ENCODE measurements at places on chromosomes 11 and 22.

GRCh38 chr11:7637447-7638157 is 35.7 kb downstream of the CYB5R2 start:
- no peak for DNase-seq

DNA sequence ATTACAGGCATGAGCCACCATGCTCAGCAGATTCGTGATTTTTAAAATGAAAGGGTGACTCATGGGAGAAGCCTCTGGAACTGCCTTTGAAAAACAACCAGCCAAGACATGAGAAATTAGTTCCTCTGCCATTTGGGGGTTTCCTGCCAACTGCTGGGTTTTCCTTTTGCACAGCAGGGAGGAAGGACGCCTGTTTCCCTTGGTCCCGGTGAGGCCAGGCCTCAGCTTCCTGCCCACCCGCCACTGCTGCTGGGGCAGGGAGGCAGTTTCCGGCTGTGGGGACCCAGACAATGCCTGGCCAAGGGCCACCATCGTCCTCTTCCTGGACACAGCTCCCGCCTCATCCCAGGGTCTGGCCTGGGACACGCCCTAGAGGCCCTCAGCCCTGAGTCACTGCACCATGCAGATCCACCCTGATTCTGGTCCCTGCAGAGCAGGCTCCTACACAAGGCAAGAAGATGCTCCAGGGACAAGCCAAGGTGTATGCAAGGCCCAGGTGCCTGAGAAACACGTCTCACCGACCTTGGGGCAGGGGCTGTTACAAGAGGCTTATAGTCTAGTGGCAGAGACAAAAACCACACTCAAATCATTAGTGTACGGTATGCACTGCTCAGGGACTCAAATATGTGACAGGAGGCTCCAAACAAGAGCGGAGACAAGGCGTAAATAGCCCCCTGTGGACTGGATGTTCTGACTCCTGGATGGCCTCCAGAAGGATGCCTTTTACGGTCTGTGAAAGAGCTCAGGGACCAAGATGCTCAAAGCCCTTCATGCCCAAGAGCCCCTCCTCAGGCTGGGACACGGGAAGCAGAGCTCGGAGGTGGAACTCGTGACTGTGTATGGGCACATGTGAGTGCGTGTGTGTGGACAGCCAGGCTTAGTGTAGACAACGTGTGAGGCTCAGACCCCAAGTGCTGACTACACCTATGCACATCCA is 10.0 kb downstream of the PPM1F start:
- DNase-seq, result peak; percentile 31

GRCh38 chr11:103035216-103035615 is 56.7 kb downstream of the DCUN1D5 start:
- DNase-seq, result no peak

DNA sequence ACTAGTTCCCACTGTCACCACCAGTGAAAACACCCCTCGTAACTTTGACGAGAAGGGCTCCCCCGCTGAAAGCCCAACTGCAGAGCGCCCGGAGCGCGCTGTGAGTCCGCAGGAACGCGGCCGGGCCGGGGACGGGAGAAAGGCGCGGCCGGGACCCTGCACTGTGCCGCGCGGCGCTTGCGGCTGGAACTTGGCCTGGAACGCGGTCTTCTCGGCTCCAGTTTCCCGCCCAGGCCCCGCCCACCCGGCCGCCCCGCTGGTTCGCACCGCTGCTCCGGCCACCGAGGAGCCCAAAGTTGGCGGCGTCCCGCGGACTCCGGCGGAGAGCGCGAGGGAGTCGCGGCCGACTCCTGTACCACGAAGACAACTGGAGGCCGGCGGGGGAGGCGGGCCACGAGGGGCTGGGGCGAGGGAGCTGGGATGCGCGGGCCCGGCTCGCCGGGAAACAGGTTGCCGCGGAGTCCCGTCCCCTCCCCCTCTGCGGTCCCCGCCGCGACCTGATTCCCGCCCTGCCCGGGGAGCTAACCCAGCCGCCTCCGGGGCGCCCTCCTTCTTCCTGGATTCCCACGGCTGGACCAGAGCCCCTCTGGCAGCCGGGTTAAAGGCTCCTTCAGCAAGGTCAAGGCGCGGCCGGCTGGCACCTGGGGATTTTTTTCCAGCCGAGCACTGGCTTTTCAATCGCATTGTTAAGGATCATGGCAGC is 3.4 kb downstream of the TENM4 start:
- DNase-seq, result no peak

GRCh38 chr11:10743354-10744000 is 7.6 kb upstream of the CTR9 start:
- DNase-seq, result peak; percentile 36

GRCh38 chr11:74462009-74462408 is 5.3 kb downstream of the KCNE3 start:
- DNase-seq, result no peak

DNA sequence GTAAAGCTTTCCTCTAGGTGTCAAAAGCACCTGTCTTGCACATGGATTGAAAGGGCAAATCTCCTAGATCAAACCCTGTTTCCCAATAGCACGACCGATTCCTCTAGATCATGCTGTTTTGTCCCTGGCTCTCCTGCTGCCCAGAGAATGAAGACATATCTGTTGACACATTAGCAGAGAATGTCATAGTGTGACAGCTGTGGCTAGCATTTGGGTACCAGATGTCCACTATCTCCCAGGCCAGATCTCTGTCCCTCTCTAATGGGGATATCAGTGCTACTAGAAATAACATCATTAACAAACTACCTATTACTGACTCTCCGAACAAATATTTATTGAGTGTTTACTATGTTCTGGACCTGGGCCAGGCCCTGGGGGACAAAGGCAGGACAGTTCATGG is 72.4 kb upstream of the ISX start:
- no peak for DNase-seq

- no peak for DNase-seq
These were observed 4.9 kb downstream of the SBF2 start for GRCh38 chr11:10288881-10289764.

DNA sequence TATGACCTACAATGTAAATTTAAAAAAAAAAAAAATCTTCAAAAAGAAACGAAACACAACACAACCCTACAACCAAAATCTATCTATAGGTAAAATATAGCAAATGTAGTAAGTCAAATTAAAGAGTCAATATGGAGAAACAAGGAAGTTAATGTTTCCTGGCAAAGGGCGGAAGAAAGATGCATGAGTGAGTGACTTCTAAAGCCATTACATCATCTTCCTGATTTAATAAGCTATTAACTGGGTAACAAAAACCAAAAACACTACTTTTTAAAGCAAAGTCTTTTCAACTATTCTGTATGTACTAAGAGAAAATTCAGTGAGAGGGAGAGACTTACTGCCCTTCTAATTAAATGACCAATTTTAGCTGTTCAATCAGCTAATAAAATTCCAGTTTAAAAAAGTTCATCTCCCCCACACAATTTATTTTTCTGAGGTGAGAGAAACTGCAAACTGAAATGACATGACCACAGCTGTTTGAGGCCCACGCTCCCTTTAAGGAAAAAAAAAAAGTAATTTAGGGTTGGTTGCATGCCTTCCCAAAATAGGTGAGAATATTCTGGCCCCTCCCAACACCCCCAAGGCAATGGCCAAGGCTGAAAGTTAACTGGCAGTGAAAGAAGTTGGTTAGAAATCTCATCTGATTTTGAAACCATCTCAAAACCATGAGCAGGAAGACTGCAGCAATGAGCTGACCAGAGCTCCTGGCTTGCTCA is 5.9 kb downstream of the SF1 start:
- DNase-seq, result no peak

DNA sequence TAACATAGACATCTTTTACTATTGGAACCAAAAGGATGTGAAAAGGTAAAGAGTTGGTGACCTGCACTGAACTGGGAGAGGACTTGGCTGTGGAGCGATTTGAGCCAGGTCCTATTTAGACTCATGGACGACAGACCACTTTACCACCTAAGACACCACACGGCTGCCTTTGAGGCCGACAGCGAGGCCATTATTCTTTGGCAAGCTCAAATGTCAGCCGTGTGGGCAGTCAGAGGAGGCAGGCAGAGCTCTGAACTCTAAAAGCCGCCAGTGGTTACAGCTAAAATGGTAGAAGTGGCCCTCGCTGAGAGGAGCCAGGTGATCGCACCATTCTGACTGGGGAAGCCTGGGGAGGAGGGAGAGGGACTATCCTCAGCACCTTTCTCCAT is 50.5 kb downstream of the SCUBE1 start:
- DNase-seq, result no peak

DNA sequence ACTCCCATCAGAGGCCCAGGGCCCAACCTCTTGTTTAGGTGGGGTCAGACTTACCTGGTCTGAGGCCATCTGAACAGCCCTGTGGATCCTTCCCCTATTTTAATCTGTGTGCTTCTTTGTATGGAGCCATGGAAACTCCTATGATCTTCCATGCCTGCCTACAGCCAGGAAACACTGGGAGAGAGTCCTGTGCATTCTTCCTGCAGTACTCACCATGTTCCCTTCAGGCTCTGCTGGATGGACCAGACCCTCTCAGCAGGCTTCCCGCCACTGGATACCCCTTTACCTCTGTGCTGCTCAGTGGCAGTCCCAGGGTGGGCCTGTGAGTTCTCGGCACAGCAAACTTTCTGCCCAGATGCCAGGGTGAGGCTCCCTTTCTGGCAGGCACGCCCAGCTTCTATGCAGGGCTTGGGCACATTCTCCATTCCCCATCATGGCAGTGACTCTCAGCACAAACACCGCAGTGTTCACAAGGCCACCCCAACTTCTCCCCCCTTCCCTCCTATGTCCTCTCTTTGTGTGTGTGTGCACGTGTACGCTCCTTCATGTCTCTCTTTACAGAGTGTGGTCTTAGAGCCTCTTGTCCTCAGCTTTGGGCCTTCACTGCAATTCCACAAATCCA is 34.8 kb downstream of the NEU3 start:
- DNase-seq, result no peak

- DNase-seq, result no peak
These were observed 8.5 kb downstream of the PAX6 start for GRCh38 chr11:31802609-31802989.

DNA sequence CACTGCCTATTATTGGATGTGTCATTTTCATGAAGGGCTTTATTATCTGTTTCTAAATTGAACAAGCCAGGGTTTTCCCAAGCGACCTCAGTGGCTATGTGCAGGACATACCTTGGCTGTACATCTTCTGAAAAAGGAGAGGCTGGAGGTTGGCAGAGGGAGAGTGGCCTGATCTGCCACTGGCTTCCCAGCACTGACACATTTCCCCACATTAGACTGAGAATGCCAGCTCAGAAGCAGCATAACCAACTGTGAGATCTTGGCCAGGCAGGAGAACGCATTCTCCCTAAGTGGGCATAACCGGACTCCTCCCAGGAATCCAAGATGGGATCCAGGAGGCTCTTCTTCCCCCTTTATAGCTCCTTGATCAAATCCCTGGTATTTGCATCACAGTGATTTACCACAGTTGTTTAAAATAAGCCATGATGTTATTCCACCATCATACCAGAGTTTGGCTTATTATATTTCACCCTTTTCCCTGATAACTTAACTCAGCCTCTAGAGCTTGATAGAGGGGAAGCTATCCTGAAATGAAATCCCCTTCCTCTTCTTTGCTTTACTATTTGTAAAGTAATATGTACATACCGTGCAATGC is 33.8 kb downstream of the AMOTL1 start:
- no peak for DNase-seq

GRCh38 chr22:37366601-37367000 is 60.7 kb downstream of the ELFN2 start:
- DNase-seq, result no peak

GRCh38 chr11:32562839-32563599 is 20.6 kb upstream of the EIF3M start:
- no peak for DNase-seq

- DNase-seq, result no peak
These were observed 1048.4 kb downstream of the TBC1D22A start for GRCh38 chr22:47810505-47811500.

- DNase-seq, result no peak
These were observed 8.3 kb downstream of the SEC14L6 start for GRCh38 chr22:30538280-30538679.

- no peak for DNase-seq
These were observed 43.2 kb downstream of the PPP6R3 start for GRCh38 chr11:68503792-68504191.

DNA sequence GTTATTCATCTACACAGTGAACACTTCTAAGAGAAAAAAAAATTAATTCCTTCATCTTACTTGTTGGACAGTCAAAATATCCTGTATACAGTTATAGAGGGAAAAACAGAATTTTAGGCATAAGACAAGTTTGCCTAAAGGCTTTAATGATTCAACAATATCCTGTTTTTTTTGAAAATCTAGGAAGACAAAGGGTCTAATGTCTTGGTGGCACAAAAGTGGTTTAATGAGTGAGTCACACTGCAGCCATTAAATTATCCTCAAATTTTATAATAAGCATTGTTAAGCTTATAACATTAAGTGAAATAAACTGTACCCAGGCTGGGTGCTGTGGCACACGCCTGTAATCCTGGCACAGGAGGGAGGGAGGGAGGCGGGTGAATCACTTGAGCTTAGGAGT is 72.9 kb downstream of the GAB2 start:
- DNase-seq, result no peak

DNA sequence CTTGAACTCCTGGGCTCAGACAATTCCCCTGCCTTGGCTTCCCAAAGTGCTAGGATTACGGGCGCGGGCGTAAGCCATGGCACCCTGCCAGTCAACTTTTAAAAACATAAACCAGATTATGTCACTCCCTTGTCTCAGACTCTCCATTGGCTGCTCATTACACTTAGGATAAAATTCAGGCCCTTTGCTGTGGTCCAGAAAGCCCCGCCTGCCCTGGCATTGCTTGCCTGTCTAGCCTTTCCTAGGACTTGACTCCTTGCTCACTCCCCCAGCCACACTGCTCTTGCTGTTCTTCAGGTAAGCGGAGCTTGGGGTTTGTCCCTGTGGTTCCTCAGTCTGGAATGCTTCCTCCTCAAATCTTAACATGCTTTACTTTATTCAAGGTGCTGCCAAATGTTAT is 30.5 kb downstream of the DIXDC1 start:
- no peak for DNase-seq

DNA sequence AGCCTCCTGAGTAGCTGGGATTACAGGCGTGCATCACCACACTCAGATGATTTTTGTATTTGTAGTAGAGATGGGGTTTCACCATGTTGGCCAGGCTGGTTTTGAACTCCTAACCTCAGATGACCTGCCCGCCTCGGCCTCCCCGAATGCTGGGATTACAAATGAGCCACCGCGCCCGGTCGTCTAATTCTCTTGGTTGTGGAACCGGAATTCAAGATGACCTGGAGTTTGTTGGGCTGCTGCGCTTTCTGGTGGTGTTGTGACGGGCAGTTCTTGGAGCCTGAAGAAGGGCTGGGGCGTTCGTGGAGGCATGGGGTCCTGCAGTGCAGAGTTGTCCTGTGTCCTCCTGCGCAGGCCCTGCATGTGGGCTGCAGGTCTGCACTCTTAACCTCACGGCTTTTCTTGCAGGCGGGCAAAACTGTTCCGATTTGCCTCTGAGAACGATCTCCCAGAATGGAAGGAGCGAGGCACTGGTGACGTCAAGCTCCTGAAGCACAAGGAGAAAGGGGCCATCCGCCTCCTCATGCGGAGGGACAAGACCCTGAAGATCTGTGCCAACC is 4.9 kb upstream of the TRMT2A start:
- no peak for DNase-seq
